ENCODE measurements at places on chromosomes 1 and 21. TPM values are rescaled to one million over a fixed set of nuclear protein-coding genes. Genes with fewer than 3 reads are reported as not detected.
A peak's percentile ranks its signal among the peaks of the same experiment; 100 is the strongest.

- H3K27me3 ChIP-seq: no peaks in the 10 kb centered on the region
- no peak overlapping the region for H3K27ac ChIP-seq
- H3K4me3 ChIP-seq: no peak overlapping the region
- no peaks in the 10 kb centered on the region for H3K36me3 ChIP-seq
- peaks cover 7% of the 10 kb centered on the region for H3K4me1 ChIP-seq
These were observed 51.9 kb downstream of the COL11A1 start for GRCh38 chr1:103056423-103056822.

- no peak overlapping the region for H3K4me3 ChIP-seq
- no peaks in the 10 kb centered on the region for H3K27me3 ChIP-seq
- no peaks in the 10 kb centered on the region for H3K4me1 ChIP-seq
- H3K36me3 ChIP-seq: no peaks in the 10 kb centered on the region
- H3K27ac ChIP-seq: no peak overlapping the region
- no peak for DNase-seq
These were observed 75.0 kb downstream of the CLIC6 start for GRCh38 chr21:34743831-34744230.

DNA sequence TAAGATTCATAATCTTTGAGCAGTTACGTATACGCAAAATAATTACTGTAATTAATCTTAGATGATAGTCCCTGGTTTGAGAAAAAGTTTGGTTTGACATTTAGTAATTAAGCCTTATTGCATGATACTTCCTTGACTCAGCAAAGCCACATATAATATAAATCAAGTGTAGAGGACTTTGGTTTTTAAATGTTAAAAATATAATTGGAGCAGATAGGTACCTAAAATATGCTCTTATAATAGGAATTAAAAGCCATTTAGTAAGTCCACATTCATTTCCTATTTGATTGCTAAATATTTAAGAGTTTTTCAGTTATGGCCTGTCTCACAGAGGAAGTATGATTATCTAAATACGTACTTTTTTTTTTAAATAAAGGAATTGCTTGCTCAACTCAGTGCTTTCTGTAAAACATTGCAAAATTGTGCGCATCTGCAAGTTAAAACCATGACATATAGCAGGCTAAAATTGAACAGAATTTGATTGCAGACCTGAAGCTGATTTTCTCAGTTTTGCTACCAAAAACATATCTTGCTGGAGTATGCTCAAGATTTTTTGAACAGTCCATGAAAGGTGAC, 20.4 kb downstream of the RPE65 start:
- H3K27me3 ChIP-seq: no peaks in the 10 kb centered on the region
- H3K27ac ChIP-seq: no peak overlapping the region
- DNase-seq: no peak
- no peaks in the 10 kb centered on the region for H3K36me3 ChIP-seq
- no peaks in the 10 kb centered on the region for H3K4me1 ChIP-seq
- no peak overlapping the region for H3K4me3 ChIP-seq

GRCh38 chr1:107149946-107150345, 9.1 kb downstream of the NTNG1 start:
- DNase-seq: no peak
- H3K27me3 ChIP-seq: no peaks in the 10 kb centered on the region
- H3K4me1 ChIP-seq: no peaks in the 10 kb centered on the region
- no peak overlapping the region for H3K4me3 ChIP-seq

GRCh38 chr1:87814573-87814972, 485.9 kb downstream of the LMO4 start:
- no peaks in the 10 kb centered on the region for H3K27me3 ChIP-seq
- no peak overlapping the region for H3K4me3 ChIP-seq
- H3K36me3 ChIP-seq: no peaks in the 10 kb centered on the region
- no peak overlapping the region for H3K27ac ChIP-seq

DNA sequence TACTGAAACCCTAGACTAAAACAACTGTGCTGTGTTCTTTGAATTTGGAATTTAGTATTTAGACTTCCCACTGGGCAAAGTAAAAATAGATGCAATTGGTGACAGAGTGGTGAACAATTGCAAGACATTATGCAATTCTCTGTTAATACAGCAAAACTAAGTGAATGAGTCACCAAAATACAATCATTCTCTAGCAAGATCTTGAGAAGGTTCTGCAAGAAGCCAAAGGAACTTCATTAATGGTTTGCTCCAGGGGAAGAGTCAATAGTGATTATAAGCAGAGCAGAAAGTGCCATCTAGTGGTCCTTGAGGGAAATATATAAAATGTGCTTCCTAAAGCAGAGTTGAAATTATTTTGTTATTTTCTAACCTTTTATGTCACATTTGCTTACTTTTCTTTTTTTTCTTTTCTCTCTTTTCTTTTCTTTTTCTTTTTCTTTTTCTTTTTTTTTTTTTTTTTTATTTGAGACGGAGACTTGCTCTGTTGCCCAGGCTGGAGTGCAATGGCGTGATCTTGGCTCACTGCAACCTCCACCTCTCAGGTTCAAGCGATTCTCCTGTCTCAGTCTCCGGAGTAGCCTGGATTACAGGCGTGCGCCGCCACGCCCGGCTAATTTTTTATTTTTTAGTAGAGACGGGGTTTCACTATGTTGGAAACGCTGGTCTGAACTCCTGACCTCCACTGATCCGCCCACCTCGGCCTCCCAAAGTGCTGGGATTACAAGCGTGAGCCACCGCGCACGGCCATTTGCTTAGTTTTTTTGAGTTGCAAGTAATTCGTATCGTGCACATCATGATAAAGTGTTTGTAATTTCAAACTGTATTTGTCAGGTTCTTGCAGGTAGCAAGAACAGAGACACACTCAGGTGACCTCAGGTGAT, 99.2 kb downstream of the CTH start:
- peak; percentile 25 for DNase-seq
- H3K36me3 ChIP-seq: no peaks in the 10 kb centered on the region
- 0 out of 2 replicates have a peak, but pooled peaks cover 3% of the 10 kb centered on the region for H3K4me1 ChIP-seq
- H3K27me3 ChIP-seq: no peaks in the 10 kb centered on the region
- no peak overlapping the region for H3K4me3 ChIP-seq

- no peak overlapping the region for H3K27ac ChIP-seq
- no peaks in the 10 kb centered on the region for H3K36me3 ChIP-seq
- no peaks in the 10 kb centered on the region for H3K4me1 ChIP-seq
- H3K4me3 ChIP-seq: no peak overlapping the region
These were observed 21.2 kb downstream of the MCM3AP start for GRCh38 chr21:46264046-46264689.

DNA sequence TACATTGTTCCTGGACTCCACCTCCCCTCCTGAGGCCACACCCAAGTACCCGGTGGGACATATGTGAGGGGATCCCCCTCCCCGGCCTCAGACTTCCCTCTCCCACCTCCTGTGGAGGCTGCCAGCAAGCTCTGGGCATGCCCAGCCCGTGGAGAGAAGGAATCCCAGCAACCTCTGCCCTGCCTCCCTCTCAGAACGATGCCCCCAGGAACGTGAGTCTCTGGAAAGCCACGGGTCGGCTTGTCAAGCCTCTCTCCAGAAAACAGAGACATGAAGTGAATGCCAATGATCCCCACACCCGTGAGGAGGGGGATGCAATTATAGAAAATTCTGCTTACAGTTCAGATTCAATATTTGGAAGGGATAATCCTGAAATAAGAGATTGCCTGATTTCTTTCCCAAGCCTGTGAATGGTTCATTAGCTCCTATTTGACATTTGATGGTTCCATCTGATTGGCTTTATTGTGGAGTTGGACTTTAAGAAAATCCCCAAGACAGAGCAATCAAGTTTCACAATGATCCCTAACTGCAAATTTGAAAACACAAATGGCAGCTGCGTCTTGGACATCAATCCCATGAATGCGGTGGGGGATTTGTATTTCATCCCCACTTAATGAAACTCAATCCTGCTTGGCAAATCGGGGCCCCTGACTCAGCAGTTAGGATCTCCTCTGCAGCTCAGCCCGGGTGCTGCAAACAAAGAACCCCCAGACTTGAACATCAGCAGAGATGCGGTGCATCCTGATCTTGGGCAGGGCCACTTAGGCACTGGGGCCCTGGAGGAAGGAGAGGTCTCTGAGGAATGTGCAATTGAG, 9.1 kb upstream of the GUCA2B start:
- no peaks in the 10 kb centered on the region for H3K36me3 ChIP-seq
- H3K27ac ChIP-seq: no peak overlapping the region
- no peaks in the 10 kb centered on the region for H3K27me3 ChIP-seq
- no peak for DNase-seq
- H3K4me1 ChIP-seq: peaks cover 6% of the 10 kb centered on the region

GRCh38 chr1:32197837-32198236, 2.6 kb upstream of the CCDC28B start:
- H3K27me3 ChIP-seq: no peaks in the 10 kb centered on the region
- no peak overlapping the region for H3K27ac ChIP-seq
- peaks cover 4% of the 10 kb centered on the region for H3K4me1 ChIP-seq
- no peak overlapping the region for H3K4me3 ChIP-seq
- no peaks in the 10 kb centered on the region for H3K36me3 ChIP-seq

DNA sequence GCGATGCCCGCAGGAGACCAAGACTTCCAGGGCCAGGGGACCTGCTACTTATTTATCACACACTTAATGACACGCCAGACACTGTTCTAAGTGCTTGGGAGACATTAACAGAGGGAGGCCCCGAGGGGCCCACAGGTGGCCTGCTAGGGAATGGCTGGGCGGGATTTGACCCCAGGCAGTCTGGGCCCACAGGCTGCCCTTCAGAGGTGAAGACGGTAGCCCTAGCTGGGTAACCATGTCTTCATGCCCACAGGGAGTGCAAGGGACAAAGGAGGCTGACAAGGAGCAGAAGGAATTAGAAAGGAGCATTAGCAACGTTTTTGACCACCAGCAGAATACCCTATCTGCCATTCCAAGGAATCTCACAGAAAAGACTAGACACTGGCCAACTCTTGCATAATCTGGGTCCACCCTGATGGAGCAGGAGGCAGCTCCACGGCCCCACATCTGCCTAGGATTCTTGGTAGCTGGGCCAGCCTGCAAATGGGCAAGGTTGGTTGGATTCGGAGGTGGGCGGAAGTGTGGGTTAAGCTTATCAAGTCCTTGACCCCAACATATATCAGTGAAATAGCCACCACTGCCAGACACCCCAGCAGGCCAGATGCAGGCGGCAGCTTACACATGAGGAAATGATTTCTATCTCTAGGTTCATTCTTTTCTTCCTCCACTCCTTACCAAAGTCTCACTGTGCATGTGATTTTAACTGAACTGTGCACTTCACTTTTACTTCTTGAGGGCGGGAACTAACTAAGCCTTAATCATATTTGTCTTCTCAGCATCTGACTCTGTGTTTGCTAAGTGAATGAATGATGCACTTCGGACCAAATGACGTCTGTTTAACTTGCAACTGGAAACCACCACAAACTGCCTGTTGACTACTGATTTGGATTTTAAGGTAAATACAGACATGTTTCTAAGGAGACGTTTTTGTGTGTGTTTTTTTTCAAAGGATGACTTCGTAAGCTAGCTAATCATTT, 3.4 kb upstream of the ETS2 start:
- DNase-seq: no peak
- no peak overlapping the region for H3K27ac ChIP-seq
- no peaks in the 10 kb centered on the region for H3K36me3 ChIP-seq
- H3K4me3 ChIP-seq: no peak overlapping the region

- no peaks in the 10 kb centered on the region for H3K27me3 ChIP-seq
- H3K36me3 ChIP-seq: no peaks in the 10 kb centered on the region
- H3K27ac ChIP-seq: no peak overlapping the region
- H3K4me1 ChIP-seq: no peaks in the 10 kb centered on the region
- DNase-seq: no peak
These were observed 163.8 kb downstream of the NPHP4 start for GRCh38 chr1:5828308-5828935.

GRCh38 chr1:165389609-165390008, 33.1 kb upstream of the LMX1A start:
- H3K27ac ChIP-seq: no peak overlapping the region
- DNase-seq: no peak
- no peaks in the 10 kb centered on the region for H3K36me3 ChIP-seq
- H3K4me3 ChIP-seq: no peak overlapping the region

GRCh38 chr21:25997788-25998611, 172.6 kb downstream of the APP start:
- peak overlapping the region; percentile 65 for H3K27ac ChIP-seq
- H3K4me3 ChIP-seq: no peak overlapping the region

DNA sequence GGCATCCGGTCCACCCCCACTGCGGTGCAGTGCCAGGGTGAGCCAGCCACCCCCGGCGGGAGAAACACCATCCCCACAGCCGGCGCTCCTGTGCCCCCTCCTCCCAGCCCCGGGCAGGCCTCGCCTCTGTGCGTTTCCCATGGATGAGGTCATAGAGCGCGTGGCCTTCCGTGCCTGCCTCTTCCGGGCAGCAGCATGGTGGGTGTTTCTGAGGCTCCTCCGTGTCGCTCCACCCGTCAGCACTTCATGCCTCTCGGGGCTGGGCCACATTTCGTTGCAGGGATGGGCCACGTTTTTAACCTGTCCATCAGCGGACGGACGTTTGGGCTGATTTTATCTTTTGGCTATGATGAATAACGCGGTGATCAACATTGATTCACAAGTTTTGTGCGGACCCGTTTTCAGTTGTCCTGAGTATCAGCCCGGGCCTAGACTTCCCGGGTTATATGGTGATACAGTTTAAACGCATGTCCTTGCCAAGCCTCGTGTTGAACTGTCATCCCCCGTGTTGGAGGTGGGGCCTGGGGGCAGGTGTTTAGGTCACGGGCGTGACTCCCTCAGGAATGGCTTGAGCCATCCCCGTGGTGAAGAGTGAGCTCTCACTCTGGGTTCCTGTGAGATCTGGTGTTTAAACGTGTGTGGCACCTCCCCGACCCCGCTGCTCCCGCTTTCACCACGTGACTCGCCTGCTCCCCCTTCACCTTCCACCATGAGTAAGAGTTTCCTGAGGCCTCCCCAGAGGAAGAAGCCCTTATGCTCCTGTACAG, 64.8 kb downstream of the SLX9 start:
- no peak for DNase-seq
- no peaks in the 10 kb centered on the region for H3K36me3 ChIP-seq
- H3K4me1 ChIP-seq: peaks cover 3% of the 10 kb centered on the region
- no peak overlapping the region for H3K4me3 ChIP-seq
- H3K27me3 ChIP-seq: no peaks in the 10 kb centered on the region
- H3K27ac ChIP-seq: peak overlapping the region; percentile 26

GRCh38 chr1:207045453-207045852, 5.6 kb downstream of the YOD1 start:
- no peak overlapping the region for H3K4me3 ChIP-seq
- H3K27ac ChIP-seq: no peak overlapping the region
- DNase-seq: no peak
- H3K36me3 ChIP-seq: 0 out of 2 replicates have a peak, but pooled peaks cover 1% of the 10 kb centered on the region

The UBE2U gene
- not detected for total RNA-seq

The ELAVL4 gene
- total RNA-seq: not detected

The COL8A2 gene
- total RNA-seq: 0.18 TPM

The TTC22 gene
- total RNA-seq: 8.8 TPM

The CYP2J2 gene
- total RNA-seq: 0.29 TPM

The KLHDC9 gene
- total RNA-seq: 2.2 TPM

The PTGER3 gene
- total RNA-seq: not detected

The LENEP gene
- total RNA-seq: 0.50 TPM

The ALX3 gene
- total RNA-seq: not detected

The FNBP1L gene
- 33.4 TPM for total RNA-seq

The CFHR1 gene
- not detected for total RNA-seq

The IGSF21 gene
- not detected for total RNA-seq

The FAM78B gene
- not detected for total RNA-seq

The LINGO4 gene
- total RNA-seq: not detected
